ENCODE measurements at places on chromosomes 11 and 22. TPM values are rescaled to one million over a fixed set of nuclear protein-coding genes. Genes with fewer than 3 reads are reported as not detected.
A peak's percentile ranks its signal among the peaks of the same experiment; 100 is the strongest.

DNA sequence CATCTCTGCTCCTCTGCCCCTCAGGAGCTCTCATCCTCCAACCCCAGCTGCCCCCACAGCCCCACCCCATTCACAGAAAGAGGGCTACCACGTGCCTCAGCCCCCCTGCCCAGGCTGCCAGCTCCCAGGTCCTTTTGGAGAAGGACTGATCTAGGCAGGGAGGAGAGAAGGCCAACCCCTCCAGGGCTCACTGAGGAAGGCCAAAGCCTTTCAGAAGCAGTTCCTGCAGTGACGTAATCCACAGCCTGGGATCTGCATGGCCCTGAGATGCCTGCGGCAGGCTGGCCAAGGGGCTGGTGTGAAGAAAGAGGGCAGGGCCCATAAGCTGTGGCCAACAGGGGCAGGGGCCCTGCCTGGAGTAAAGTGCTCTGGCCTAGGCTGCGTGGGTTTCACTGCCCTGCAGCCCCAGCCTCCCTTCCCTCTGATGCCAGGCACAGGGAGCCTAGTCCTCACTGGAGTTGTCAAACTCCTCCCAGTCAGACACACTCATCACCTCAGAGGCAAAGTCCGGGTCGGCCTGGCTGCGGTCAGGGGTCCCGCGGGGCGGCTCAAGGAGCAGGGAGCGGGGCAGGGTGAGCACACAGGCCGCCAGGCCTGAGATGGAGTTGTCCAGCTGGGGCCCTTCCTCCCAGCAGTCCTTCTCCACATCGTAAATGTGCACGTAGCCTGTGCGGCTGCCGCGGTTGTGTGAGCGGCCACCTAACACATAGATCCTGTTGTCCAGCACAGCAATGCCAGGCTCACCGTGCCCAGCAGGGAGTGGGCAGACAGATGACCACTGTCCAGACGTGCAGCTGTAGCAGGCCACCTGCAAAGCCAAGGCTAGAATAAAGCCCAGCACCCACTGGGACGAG lies 4.2 kb upstream of the SCARF2 start:
- peaks cover under 1% of the 10 kb centered on the region for H3K4me1 ChIP-seq
- DNase-seq: peak; percentile 20
- H3K4me3 ChIP-seq: no peak overlapping the region
- no peaks in the 10 kb centered on the region for H3K27me3 ChIP-seq
- no peak overlapping the region for H3K27ac ChIP-seq

C11orf52 gene
- 13.0 TPM for total RNA-seq

RAG2 gene
- not detected for total RNA-seq

- H3K4me3 ChIP-seq: no peak overlapping the region
- H3K4me1 ChIP-seq: no peaks in the 10 kb centered on the region
- no peaks in the 10 kb centered on the region for H3K36me3 ChIP-seq
- DNase-seq: no peak
- no peak overlapping the region for H3K27ac ChIP-seq
- H3K27me3 ChIP-seq: no peaks in the 10 kb centered on the region
Measured at GRCh38 chr22:44682556-44683168, 19.3 kb upstream of the PRR5 start.

DNA sequence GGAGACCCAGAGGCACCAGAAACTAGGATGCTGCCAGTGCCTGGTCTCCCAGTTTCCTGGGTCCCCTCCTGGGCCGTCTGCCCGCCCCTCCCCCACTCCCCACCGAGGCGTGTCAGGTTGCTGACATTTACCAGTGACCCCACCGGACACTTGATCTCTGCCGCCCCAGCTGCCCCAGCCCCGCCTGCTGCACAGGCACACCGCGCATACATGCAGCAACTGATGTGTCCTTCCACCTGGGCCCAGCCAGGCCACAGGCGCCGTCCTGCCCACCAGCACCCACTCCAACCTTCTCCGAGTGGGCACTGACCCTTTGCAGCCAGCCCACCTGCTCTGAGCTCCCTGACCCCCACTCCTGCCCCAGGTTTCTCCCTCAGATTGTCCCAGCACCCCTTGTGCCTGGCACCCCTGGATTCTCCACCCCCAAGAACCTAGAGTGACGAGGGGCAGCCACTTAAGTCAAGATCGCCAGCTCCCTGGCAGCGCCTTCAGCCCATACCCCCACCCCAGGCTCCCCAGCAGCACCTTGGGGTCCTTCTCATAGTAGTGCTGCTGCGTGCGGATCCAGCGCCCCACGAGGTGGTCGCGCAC lies 548 bp downstream of the PYGM start:
- H3K27ac ChIP-seq: no peak overlapping the region
- no peak for DNase-seq
- H3K27me3 ChIP-seq: no peaks in the 10 kb centered on the region

RHOD gene
- total RNA-seq: 20.3 TPM

DNA sequence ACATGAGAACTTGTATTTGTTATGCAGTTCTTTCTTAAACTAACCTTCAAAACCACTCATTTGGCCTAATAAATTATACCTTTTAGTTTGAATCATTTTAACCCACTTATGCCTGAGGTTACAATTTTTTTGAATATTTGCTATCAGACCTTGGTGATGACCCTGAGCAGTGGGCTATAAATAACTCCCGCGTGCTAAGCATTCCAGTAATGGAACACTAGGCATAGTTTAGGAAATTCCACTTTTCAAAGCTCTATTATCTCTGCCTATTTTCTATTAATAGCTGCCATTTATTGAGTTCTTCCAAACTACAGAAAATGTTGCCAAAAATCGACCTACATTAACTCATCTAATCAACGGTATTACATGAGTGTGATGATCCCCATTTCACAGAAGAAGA lies 993.4 kb upstream of the FAT3 start:
- no peaks in the 10 kb centered on the region for H3K27me3 ChIP-seq
- H3K27ac ChIP-seq: no peak overlapping the region
- no peak for DNase-seq
- H3K4me3 ChIP-seq: no peak overlapping the region
- peaks cover 5% of the 10 kb centered on the region for H3K4me1 ChIP-seq

SCGB1D2 gene
- 0.65 TPM for total RNA-seq

MRPL48 gene
- total RNA-seq: 11.8 TPM

BACE1-AS gene
- total RNA-seq: 3.9 TPM

- no peaks in the 10 kb centered on the region for H3K36me3 ChIP-seq
- H3K27me3 ChIP-seq: no peaks in the 10 kb centered on the region
- no peak overlapping the region for H3K4me3 ChIP-seq
- no peak for DNase-seq
- no peaks in the 10 kb centered on the region for H3K4me1 ChIP-seq
Measured at GRCh38 chr22:50139843-50140415, 30.6 kb upstream of the PANX2 start.

DNA sequence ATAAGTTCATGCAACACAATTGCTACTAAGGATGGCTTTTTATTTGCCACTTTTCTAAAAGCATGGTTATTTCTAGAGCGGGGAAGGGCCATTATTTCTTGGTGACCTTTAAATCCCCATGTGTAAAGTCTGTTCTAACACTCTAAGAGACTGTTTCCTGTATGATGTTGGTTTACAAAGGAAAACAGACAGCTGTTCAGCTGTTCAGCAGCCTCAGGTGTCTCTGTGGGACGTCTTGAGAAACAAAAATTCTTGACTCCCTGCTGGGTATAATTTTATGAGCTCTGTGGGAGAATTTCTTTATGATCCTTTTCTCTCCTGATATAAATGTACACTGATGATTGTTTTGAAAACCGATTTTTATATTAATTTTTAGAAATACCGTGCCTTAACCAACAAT lies 13.9 kb downstream of the MUC15 start:
- H3K4me1 ChIP-seq: no peaks in the 10 kb centered on the region
- H3K27me3 ChIP-seq: no peaks in the 10 kb centered on the region
- no peaks in the 10 kb centered on the region for H3K36me3 ChIP-seq
- DNase-seq: no peak

- H3K4me3 ChIP-seq: peak overlapping the region; percentile 17
- H3K27me3 ChIP-seq: no peaks in the 10 kb centered on the region
- H3K4me1 ChIP-seq: peaks cover 21% of the 10 kb centered on the region
Measured at GRCh38 chr22:20979243-20979809, 2.8 kb upstream of the LZTR1 start.

- no peak for DNase-seq
- no peak overlapping the region for H3K27ac ChIP-seq
- no peaks in the 10 kb centered on the region for H3K4me1 ChIP-seq
- H3K36me3 ChIP-seq: no peaks in the 10 kb centered on the region
- H3K4me3 ChIP-seq: no peak overlapping the region
- H3K27me3 ChIP-seq: peaks cover 3% of the 10 kb centered on the region
Measured at GRCh38 chr22:50672041-50672440, 582 bp upstream of the SHANK3 start.

FSHB gene
- not detected for total RNA-seq

Data from pancreas (tissue), 10 donors.